ENCODE measurements at places on chromosomes 6 and 20. TPM values are rescaled to one million over a fixed set of nuclear protein-coding genes. Genes with fewer than 3 reads are reported as not detected.
A peak's percentile ranks its signal among the peaks of the same experiment; 100 is the strongest.

GJA10 gene
- 3.5 TPM for total RNA-seq

MCHR2 gene
- total RNA-seq = not detected

DEFB132 gene
- total RNA-seq = not detected

DNA sequence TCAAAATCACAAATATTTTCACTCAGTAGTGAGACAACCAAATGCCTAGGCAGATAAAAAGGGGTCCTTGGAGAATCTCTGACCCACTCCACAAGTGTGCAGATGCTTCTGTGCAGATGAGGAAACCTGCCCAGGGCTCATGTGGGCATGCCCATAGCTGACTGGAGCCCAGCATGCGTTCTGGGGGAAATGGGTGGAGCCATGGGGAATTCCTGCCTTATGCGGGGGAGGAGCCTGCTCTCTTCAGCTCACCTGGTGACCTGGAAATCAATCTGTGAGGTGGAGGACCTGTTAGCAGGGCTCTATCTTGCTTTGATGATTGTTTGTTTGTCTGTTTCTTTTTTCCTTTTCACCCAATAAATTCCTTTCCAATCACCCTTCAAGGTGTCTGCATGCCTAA is 23.4 kb upstream of the PLN start:
- no peak for DNase-seq

WFDC12 gene
- total RNA-seq = not detected

DNA sequence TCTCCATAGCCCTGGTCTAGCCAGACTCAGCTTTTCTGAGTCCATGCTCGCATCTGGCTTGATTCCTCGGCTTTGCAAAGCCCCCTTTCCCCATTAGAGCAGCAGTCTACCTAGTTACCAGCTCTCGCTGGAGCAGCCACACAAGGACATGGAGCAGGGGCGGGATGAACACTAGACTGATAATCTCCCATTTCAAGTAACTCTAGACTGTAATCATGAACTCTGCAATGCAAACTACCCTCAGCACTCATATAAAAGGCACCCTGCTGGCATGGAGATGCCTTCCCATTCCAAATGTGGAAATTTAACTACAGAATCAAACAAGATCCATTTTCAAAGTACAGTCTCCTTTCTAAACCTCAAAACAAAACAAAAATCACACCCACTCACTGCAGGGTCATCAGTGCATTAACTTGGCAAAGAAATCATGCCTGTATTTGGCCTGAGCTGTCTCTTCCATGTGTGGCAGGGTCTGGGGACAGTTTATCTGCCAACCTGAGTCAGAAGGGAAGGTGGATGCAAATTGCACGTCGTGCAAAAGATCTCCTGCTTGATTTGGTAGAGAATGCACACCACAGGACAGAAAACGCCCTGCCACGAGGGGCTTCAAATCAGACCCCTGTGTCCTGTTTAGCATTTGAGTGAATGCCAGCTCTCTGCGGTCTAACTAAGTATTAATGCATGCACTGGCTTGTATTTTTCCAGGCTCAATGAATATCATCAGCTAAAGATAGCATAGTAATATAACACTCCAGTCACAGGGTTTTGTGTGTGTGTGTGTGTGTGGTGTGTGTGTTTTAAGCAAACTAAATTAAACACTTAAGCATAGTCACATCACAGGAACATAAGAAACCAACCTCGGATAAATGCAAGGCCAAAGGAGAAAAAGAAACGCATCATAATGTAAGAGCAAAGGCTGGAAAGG is 85.3 kb downstream of the MYLK4 start:
- DNase-seq = no peak

DNA sequence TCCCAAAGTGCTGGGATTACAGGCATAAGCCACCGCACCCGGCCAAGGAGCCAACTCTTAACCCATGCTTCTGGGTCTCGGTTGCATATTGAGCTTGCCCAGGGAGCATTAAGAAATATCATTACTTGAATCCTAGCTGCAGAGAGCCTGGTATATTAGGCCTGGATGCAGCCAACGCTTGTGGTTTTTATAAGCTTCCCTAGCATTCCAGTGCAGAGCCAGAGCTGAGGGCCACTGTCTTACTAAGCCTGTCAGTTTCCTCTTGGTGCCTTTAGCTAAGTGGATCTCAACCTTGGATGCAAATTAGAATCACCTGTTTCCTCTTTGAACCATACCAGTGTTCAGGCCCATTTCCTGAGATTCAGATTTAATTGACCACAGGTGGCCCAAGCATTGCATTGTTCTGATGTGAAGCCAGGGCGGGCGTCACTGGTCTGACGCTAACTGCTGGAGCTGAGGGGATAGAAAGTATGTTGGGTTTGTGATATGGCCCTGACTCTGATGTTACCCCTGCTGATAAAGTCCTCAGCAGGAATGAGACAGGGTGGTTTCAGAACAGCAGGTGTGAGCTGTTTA is 76.3 kb downstream of the BTBD3 start:
- DNase-seq = no peak

DNA sequence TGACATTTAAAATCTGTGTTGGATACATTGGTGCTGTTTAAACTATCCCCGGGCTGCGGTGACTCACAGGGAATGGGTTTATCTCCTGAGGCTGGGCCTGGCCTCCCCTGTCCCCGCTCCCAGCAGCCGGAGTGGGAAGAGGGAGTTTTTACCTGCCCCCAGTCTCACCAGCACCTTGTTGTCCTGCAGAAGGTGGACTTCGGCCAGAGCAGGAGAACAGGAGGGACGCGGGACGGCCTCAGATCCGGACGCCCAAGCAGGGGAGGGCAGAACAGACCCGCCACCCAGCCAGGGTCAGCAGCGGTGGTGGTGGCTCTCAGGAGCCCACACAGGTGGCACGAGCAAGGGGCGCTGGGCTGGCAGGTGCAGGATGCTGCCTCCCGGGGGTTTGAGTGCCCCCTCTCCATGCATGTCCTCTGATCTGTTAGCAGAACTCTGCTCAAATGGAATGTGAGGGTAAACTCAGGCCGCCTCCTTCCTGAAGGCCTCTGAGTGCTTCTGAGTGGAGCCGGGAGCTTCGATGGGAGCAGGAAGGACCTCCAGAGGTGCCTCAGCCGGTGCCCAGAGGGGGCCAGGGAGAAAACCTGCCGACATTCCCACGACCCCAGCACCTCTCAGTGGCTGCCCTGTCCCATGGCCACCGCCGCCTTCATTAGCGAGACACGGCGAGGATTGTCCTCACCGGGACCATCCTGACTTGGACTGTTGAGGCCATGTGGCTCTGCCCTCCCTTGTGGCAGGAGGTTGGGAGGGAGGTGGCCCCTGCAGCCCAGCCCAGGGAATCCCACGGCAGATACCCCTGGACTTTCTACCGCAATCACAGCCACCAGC is 43.4 kb upstream of the MRGBP start:
- DNase-seq = no peak

DNA sequence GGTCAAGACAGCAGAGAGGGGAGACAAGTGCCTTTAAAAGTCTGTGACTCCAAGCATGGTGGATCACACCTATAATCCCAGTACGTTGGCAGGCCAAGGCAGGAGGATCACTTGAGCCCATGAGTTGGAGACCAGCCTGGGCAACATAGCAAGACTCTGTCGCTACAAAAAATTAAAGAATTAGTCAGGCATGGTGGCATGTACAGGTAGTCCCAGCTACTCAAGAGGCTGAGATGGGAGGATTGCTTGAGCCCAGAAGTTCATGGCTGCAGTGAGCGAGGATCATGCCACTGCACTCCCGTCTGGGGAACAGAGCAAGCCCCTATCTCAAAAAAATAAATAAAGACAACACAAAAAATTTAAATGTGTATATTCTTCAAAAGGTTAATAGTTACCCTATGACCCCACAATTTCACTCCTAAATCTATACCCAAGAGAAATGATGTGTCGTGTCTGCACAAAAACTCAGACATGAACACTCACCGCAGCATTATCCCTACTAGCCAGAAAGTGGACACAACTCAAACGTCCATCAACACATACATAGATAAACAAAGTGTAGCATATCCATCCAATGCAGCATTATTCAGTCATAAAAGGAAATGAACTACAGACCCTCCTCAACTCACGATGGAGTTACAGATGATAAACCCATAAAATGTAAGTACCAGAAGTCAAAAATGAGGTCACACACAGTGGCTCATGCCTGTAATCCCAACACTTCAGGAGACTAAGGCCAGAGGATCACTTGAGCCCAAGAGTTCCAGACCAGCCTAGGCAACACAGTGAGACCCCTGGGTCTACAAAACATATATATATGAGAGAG is 23.9 kb downstream of the ZMYND8 start:
- no peak for DNase-seq

DNA sequence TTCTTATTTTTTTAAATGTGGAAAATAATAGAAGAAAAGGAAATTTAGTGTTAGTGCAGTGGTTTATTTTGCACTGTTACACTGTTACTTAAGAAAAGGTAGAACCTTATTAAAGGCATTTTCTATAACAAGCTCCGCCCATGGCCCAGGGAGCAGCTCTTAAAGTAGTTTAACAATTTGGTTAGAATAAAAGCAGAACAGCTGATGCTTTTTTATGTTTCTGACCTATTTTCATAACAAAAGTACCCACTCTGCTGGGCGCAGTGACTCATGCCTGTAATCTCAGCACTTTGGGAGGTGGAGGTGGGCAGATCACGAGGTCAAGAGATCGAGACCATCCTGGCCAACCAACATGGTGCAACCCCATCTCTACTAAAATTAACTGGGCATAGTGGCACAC is 32.6 kb downstream of the DSTN start:
- DNase-seq = no peak

GRCh38 chr6:124356276-124356810 is 552.7 kb downstream of the NKAIN2 start:
- no peak for DNase-seq

JARID2 gene
- 29.7 TPM for total RNA-seq

DNA sequence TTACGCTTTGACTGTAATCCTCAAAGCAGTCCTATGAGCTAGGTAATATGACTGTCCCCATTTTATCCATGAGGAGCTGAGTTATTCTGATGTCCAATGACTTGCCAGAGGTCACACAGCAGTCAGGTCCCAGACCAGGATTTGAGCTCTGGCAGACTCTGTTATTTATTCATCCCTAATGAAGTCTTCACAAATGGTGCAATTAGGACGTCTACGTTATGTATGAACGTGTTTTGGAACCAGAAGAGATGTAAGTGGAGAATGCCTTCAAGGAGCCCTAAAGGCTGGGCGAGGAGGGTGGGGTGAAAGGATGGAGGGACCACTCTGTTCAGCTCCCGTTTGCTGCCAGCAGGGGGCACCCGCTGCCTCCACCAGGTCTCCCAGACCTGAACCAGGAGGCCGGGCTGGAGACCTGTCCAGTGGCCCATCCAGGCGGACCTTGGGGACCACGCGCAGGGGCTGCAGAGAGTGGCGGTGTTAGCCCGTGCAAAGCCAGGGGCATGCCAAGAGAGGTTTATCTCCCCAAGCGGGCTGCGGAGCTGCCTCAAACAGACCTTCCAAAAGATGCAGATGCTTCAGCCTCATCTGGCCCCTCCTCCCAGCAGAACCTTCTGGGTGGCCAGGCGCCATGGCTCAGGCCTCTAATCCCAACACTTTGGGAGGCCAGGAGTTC is 15.2 kb upstream of the ZNF335 start:
- DNase-seq = peak; percentile 82

TGM6 gene
- total RNA-seq = not detected

STXBP5 gene
- total RNA-seq = 16.7 TPM

DNA sequence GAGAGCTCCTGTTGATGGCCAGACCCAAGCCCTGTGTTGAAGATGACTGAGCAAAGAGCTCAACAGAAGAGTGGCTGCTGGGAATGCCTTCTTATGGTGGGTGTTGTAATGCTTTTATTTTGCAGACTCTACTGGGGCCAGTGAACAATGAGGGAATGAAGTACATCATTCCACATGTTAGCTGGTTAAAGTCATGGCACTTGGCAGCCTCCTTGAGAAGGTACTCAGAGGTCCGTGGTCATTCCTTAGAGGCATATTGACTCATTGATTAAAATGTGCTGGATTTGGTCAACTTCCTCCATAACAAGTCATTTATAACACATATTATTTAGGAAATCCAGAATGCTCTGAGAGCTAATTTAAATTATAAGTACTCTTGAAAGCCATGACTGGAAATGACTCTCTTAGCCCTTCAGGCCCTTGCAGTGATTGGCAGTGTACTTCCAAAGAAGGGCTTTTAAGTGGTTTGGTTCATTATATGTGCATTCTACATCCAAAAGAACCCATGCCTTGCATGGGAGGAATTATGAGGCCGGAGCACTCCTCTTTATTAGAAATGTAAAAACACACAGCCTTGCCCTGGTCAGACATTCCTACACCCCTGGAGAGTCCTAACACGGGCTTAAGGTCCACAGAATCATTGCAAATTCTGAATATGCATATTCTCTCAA is 976.9 kb downstream of the KIF16B start:
- no peak for DNase-seq

OPRM1 gene
- total RNA-seq = not detected

GRCh38 chr6:11810039-11810541 is 31.5 kb upstream of the ADTRP start:
- no peak for DNase-seq

DNA sequence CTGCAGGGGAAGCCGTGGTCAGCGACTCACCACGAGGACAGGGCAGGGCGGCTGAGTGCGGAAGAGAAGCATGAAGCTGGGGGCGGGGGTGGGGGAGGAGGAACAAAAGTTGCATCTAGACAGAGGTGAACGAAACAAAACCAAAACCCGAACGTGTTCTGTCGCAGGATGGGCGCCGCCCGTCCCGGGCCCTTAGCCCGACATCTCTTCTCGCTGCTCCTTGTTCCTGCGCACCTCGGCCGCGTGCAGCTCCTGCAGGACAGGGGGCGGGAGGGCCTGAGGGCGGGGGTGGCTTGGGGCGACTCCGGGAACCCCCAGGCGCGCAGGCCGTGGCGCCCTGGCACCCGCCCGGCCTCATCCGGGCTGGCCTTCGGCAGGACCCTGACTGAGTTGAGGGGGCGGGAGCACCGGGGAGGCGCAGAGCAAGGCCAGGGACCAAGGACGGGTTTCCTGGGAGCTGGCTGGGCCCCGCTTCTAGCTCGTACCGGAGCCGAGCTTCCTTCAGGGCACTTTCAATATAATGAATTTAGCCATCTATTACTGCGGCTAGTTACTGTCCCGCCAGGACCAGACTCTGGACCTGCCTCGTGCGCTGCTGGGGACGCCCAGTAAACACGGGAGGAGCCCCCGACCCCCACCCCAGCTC is 12.0 kb downstream of the STMN3 start:
- DNase-seq = peak; percentile 74

DNA sequence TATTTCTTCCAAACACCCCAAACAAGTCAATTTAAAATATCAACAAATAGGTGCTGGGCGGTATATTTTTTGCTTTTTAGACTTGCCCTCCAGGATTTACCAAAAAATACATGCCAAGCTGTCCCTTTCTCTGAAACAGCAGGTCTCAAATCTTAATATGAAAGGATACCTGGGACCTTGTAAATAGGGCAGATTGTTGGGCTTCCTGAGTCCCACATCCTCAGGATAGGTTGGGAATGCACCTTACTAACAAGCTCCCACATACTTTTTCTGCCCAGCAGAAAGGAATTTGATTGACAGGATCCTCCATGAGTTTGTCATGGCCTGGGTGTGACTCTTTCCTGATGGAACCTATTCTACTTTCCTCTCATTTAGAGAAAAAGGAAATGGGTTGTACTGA is 4.9 kb upstream of the SLC24A3 start:
- no peak for DNase-seq

- DNase-seq = no peak
Measured at GRCh38 chr6:3768502-3768901, 17.0 kb upstream of the PXDC1 start.
